ENCODE measurements at places on chromosomes 7 and 10. TPM values are rescaled to one million over a fixed set of nuclear protein-coding genes. Genes with fewer than 3 reads are reported as not detected.

The OR6B1 gene
- not detected for total RNA-seq

The PCLO gene
- total RNA-seq: 1.5 TPM

The ADD3 gene
- total RNA-seq: 4.6 TPM

The SEMA4G gene
- 7.4 TPM for total RNA-seq

The TRIM50 gene
- not detected for total RNA-seq
